ENCODE measurements at places on chromosomes 1 and 21. TPM values are rescaled to one million over a fixed set of nuclear protein-coding genes. Genes with fewer than 3 reads are reported as not detected.

DNA sequence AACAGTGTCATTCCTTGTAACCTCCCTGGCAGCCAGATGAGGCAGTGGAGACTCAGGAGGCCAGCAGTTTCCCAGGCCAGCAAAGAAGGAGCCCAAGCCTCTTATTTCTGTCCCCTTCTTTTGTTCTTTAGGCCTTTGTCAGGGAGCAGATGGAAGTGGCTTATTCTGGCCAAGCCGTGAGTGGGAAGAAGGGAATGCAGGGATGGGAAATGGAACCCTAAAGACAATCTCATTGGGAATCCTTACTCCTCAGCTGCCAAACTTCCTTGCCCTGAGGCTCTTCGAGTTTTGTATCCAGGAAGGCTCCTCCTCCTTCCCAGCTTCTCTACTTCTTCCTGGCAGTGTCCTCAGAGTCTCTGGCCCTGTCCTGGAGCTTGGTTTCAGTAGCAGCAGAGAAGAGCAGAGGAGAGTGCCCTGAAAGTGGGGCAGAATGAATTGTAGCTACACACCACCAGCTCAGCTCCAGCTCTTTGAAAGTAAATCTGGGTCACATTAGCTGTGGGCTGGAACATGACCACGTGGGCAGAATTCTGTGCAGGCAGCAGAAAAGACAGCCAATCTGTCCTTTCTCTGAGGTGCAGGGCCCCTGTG, 63.9 kb downstream of the NDUFS5 start:
- no peak overlapping the region for H3K27ac ChIP-seq
- no peak for DNase-seq
- no peak overlapping the region for H3K4me3 ChIP-seq
- H3K27me3 ChIP-seq, result no peaks in the 10 kb centered on the region
- peaks cover 35% of the 10 kb centered on the region for H3K4me1 ChIP-seq

The SYCP1 gene
- total RNA-seq, result not detected

The SPATA1 gene
- total RNA-seq, result 1.3 TPM

GRCh38 chr1:66371233-66372005, 162.5 kb upstream of the SGIP1 start:
- H3K27ac ChIP-seq, result peak overlapping the region; percentile 63
- peaks cover 65% of the 10 kb centered on the region for H3K36me3 ChIP-seq
- DNase-seq, result peak; percentile 44
- no peak overlapping the region for H3K4me3 ChIP-seq

DNA sequence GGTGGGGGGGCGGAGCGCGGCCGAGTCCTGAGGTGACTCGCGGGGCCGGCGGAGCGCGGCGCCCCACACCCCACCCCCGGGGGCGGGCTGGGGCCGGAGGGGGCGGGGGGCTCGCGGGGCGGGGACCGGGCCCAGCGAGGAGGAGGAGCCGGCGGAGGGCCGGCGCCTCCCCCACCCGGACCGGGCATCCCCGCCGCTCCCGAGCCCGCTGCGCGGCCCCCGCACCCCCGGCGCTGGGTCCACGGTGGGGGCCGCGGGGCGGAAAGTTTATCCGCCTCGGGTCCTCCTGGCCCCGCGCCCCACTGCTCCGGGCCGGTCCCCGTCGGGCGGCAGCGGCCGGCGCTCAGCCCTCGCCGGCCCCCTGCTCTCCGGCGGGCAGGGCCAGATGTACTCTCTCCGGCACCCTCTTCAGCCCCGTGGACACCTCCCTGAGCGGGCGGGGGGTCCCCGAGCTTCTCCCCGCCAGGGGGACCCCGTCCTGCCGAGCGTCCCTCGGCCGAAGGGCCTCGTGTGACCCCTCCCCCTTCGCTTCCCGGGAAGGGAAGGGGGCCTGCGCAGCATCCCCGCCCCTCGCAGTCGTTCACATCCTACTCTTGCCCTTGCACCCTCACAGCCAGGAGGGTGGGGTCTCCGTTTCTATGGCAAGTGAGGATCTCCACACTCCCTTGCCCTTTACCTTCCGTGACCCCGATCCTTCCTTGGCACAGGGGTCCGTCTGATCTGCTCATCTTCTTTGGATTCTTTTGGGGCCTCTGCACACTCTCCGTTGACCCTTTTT, 663 bp downstream of the CAMTA1 start:
- peak; percentile 42 for DNase-seq
- peak overlapping the region; percentile 60 for H3K4me3 ChIP-seq
- no peaks in the 10 kb centered on the region for H3K36me3 ChIP-seq
- H3K27me3 ChIP-seq, result no peaks in the 10 kb centered on the region

GRCh38 chr21:36917471-36918158, 48.9 kb downstream of the HLCS start:
- no peak overlapping the region for H3K4me3 ChIP-seq
- no peak for DNase-seq

DNA sequence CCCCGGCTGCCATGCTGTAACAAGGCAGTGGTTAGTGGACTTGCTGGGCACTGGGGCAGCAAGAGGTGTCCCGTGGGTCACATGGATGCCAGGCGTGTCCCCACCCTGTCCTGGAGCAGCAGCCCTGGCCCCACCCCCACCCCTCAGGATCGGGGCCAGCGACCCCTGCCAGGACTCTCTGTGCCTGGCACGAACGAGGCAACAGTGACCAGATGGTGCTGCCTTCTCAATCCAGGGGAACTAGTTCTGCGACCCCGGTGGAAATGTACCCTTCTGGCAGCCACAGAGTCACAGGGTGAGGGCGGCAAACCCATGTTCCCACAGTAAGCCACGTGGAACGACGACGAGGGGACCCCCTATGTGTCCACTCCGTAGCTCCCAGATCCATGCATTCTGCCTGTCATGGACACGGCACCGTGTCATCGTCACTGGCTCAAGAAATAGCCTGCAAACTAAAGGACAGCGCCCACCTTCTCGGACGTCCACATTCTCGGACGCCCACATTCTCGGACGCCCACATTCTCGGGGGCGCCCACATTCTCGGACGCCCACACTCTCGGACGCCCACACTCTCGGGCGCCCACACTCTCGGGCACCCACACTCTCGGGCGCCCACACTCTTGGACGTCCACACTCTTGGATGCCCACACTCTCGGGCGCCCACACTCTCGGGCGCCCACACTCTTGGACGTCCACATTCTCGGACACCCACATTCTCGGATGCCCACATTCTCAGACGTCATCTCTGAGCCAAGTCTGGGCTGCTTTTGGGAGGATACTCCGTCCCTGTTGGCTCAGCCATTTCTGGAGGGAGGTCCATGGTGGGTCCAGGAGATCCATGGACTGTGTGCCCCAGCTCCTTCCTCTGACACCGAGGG, 19.6 kb upstream of the ACTRT2 start:
- no peak overlapping the region for H3K4me3 ChIP-seq
- peaks cover 7% of the 10 kb centered on the region for H3K27me3 ChIP-seq
- DNase-seq, result no peak
- H3K4me1 ChIP-seq, result no peaks in the 10 kb centered on the region
- H3K36me3 ChIP-seq, result no peaks in the 10 kb centered on the region

GRCh38 chr1:198699167-198700015, 60.6 kb downstream of the PTPRC start:
- peak; percentile 70 for DNase-seq
- no peaks in the 10 kb centered on the region for H3K4me1 ChIP-seq
- H3K4me3 ChIP-seq, result no peak overlapping the region
- H3K27me3 ChIP-seq, result peaks cover 10% of the 10 kb centered on the region
- H3K36me3 ChIP-seq, result no peaks in the 10 kb centered on the region
- no peak overlapping the region for H3K27ac ChIP-seq

DNA sequence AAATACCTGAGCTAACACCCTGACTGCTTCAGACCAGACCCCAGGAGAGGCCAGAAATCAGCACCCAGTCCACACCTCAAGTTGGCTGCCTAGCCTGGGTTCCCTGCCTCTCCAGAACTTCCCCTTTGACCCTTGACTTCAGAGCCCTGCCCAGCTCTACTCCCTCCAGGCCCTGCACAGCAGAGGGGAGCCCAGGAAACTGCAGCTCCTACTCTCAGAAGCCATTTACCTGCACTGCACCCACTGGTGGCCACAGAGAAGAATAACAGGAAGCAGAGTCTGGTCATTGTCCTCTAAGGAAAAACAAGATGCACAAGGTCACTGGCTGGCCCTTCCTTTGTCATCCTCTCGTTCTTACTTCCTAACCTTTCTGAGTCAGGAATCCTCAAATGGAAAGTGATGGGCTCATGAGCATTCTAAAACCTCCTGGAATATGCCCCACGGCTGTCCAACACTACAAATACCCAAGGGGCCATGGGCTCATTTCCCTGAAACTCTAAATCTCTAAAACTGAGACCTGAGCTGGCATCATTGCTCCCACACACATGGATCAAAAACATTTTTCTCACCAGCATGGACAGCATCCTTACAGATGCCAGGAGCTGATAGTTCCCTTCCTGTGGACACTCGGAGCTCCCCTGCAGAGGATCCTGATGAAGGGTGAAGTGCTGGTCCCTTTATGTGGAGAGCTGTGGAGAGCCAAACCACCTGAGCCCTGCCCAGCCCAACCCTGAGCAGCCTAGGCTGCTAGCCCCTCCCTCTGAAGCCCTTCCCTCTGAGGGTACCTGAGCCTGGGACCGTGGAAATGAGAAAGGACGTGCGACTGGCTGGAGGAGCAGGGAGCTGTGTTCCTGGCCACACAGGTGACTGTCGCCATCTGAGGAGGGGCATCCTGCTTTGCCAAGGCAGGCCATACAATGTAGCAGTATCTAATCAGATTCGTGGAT, at the start of gene ITLN2:
TSS of gene ITLN2 (minus strand) at position 652 of the 947 bp plus-strand sequence. CDS start at position 584, 68 bp downstream.
- H3K4me1 ChIP-seq, result no peaks in the 10 kb centered on the region
- DNase-seq, result no peak
- no peaks in the 10 kb centered on the region for H3K27me3 ChIP-seq
- H3K36me3 ChIP-seq, result no peaks in the 10 kb centered on the region
- no peak within 1 kb of the TSS for H3K4me3 ChIP-seq

- H3K4me1 ChIP-seq, result peaks cover 5% of the 10 kb centered on the region
- no peak overlapping the region for H3K27ac ChIP-seq
- no peaks in the 10 kb centered on the region for H3K27me3 ChIP-seq
- no peaks in the 10 kb centered on the region for H3K36me3 ChIP-seq
- no peak overlapping the region for H3K4me3 ChIP-seq
Observed at GRCh38 chr1:117061986-117062415, 1.9 kb downstream of the TTF2 start.

DNA sequence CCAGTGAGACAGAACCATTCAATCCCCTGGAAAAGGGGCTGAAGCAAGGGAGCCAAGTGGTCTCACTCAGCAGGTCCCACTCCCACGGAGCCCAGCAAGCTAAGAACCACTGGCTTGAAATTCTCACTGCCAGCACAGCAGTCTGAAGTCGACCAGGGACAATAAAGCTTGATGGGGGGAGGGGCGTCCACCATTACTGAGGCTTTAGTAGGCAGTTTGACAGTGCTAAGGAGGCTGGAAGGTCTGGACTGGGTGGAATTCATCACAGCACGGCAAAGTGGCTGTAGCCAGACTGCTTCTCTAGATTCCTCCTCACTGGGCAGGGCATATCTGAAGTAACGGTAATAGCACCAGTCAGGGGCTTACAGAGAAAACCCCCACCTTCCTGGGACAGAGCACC, 105.4 kb upstream of the GORAB start:
- no peaks in the 10 kb centered on the region for H3K36me3 ChIP-seq
- H3K4me3 ChIP-seq, result no peak overlapping the region
- H3K27ac ChIP-seq, result no peak overlapping the region
- H3K4me1 ChIP-seq, result no peaks in the 10 kb centered on the region

DNA sequence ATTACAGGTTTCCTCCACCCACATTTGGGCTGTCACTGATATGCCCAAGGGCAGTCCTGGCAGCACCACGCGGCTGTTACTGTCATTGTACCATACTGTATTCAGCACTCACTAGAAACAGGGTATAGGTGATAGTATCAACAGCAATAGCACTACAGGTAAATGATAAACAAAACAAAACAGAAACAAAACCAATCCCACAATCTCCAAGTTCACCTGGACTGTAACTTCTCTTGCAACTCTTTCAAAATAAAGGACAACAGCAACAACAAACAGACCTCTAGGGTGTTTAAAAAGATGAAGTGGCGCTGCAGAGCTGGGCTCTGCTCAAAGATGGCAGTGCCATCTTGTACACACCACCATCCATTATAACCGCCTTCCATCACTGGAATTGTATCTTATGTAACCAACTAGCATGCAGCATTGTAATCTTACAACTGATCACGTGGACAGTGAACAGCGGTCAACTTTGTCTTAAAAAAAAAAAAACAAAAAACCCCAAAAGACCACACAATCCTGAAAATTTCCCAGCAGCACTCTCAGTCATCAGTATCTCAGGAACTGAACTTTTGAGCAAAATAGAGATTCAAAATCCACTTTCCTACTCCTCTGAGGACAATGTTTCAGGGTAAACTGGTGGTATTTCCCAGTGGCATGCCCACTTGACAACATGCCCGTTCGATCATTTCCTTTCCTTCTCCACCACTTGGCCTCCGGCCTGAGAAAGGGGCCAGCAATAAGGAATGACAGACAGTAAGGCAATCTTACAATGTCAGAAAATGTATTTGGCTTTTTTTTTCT, 3.8 kb downstream of the IRF2BP2 start:
- H3K27ac ChIP-seq, result peak overlapping the region; percentile 98
- H3K4me3 ChIP-seq, result peak overlapping the region; percentile 86
- H3K27me3 ChIP-seq, result no peaks in the 10 kb centered on the region
- peaks cover 16% of the 10 kb centered on the region for H3K36me3 ChIP-seq
- DNase-seq, result peak; percentile 47
- peaks cover 48% of the 10 kb centered on the region for H3K4me1 ChIP-seq

DNA sequence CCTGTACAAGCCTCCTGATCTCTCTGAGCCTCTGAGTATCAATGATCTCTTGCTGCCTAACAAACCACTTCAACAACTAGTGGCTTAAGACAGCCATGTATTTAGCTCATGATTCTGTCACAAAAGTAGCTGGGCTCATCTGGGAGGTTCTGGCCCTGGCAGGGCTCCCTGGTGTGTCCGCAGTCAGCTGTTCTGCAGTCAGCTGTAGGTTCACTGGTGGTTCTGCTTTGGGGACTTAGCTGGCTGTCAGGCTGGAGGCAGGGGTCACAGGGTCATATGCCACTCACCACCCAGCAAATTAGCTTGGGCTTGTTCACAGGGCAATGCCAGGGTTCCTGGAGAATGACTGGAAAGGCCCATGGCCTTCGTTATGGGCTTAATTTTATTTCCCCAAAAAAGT, 64.8 kb downstream of the DISP3 start:
- peak; percentile 5 for DNase-seq
- H3K27ac ChIP-seq, result no peak overlapping the region
- H3K36me3 ChIP-seq, result no peaks in the 10 kb centered on the region
- no peaks in the 10 kb centered on the region for H3K4me1 ChIP-seq
- H3K27me3 ChIP-seq, result peaks cover 16% of the 10 kb centered on the region

DNA sequence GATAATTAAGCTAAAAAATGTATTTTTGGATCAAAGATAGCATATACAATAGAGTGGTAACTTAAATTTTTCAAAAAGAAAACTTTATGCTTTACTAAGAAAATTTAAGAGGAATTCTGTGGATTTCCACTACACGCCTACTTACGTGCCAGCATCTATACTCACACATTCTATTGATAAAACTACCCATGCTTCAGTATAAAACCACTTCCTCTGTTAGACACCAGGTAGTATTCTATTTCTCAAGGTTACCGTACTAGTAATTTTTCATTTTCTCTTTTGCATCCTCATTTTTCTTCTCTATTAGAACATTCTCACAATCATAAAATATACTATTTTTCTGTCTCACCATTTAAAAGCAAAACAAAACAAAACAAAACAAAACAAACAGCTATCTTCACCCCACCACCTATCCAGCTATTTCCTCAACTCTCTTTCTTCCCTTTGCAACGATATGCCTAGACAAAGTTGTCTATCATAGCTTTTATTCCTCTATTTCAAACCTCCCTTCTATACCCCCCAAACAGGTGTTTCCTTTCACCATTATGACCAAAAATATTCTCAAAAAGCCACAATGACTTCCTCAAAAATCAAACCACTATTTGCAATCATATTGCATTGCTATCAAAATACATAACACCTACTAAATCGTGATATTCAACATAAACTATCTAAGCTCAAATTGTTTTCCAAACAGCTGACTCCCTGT, 1652.0 kb downstream of the MRPL39 start:
- H3K27ac ChIP-seq, result no peak overlapping the region
- no peaks in the 10 kb centered on the region for H3K36me3 ChIP-seq
- H3K27me3 ChIP-seq, result no peaks in the 10 kb centered on the region
- no peaks in the 10 kb centered on the region for H3K4me1 ChIP-seq

Measured in heart left ventricle (tissue), 16 donors.